ENCODE measurements at places on chromosomes 1 and 21.

GRCh38 chr1:232435729-232436128 is 194.2 kb downstream of the SIPA1L2 start:
- H3K4me1 ChIP-seq = peaks cover 12% of the 10 kb centered on the region
- no peak overlapping the region for H3K4me3 ChIP-seq
- DNase-seq = no peak
- H3K27ac ChIP-seq = no peak overlapping the region
- H3K36me3 ChIP-seq = peaks cover 6% of the 10 kb centered on the region

- peaks cover 2% of the 10 kb centered on the region for H3K4me1 ChIP-seq
- peaks cover 8% of the 10 kb centered on the region for H3K36me3 ChIP-seq
- H3K4me3 ChIP-seq = no peak overlapping the region
- DNase-seq = no peak
- H3K27me3 ChIP-seq = no peaks in the 10 kb centered on the region
These were observed 53.5 kb downstream of the MIGA1 start for GRCh38 chr1:77832901-77833300.

GRCh38 chr1:199784138-199784895 is 243.2 kb upstream of the NR5A2 start:
- H3K36me3 ChIP-seq = no peaks in the 10 kb centered on the region

DNA sequence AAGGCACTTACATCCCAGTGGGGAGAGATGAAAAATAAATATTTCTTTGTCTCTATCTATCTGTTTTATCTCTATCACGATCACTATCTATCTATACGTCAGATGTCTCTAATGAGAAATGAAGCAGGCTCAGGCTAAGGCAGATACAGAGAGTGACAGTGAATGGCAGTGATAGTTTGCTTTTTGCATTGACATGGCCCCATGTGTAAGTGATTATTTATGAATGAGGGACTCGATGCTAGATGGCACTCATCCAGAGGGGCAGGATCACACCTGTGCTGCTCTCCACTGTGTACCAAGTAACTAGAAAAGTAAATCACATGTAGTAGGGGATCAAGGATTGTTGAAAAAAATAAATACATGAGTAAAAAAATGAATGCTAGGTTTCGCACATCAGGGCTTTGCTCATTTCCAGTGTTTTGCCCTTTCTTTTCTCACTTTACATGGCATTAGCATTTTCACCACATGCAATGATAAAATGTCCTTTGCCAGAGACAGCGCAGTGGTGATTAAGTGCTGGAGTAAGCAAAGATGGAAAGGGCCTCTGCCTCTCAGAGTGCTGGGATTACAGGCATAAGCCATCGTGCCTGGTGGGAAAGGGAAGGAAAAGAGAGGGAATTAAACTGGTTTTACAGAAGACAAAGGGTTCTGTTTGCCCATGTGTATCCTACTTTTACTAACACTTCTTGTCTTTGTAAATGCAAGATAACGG is 16.5 kb downstream of the TBX19 start:
- H3K4me3 ChIP-seq = no peak overlapping the region
- H3K27ac ChIP-seq = no peak overlapping the region
- no peaks in the 10 kb centered on the region for H3K27me3 ChIP-seq
- no peak for DNase-seq

DNA sequence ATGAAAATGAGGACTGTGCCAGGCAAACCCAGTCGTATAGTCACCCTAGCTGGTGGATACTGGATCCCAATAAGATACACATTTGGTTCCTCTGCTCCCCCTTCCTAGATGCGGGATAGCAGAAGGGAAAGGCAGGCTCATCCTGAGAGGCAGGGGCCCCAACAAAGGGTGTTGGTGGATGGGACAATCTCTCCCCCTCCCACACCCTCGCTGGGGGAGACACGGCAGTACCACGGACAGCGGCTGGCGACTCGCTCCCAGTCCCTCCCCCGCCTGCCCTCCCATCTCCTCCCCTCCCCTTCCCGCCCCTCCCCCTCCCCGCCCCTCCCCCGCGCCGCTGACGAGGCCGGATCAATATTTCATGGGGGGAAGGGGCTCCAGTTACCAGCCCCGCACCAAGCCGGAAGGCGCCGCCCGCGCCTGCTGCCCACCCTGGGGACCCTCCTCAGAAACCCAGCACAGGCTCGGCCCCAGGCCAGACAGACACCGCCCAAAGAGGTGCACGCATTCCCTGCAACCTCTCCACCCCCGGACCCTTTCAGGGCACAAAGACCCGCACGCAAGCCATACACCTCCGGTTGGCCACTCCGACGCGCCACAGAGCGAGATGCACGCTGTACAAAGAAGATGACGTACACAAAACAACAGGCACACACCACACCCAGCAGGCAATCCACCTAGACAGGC is 11.5 kb downstream of the RIMS3 start:
- DNase-seq = no peak
- H3K4me1 ChIP-seq = peaks cover 3% of the 10 kb centered on the region
- peaks cover 9% of the 10 kb centered on the region for H3K27me3 ChIP-seq

DNA sequence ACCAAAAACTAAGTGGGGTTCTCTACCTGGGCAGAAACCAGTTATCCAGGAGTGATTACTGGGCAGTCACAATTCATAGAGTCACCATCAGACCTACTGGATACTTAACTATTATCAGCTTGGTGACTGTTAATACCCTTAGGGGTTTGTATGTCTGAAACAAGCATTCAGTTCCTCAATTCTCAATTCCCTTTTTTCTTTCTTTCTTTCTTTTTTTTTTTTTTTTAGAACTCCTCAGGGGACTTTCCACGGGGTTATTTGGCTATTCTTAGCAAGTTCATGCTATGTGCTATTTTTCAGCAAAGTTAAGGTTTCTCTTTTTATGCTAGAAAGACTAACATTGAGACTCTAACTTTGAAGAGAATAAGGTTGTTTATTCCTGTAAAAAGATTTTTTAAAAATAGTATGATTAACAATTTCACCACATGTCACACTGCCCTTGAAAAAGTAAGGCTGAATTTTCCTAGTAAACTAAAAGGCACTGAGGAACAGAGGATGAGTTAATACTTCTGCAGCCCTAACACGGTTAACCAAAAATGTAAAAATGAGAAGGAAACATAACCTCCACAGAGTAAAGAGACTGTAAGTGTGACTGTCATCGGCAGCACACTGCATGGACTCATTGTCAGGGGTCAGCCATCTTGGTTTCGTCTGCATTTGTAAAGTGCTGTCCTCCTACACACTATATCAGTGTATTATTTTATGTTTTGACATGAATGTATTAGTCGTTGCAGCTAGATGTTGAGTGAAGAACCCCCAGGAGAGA is 310.2 kb downstream of the NTNG1 start:
- peak overlapping the region; percentile 67 for H3K27ac ChIP-seq
- H3K4me3 ChIP-seq = peak overlapping the region; percentile 36
- no peak for DNase-seq
- peaks cover 1% of the 10 kb centered on the region for H3K27me3 ChIP-seq

GRCh38 chr1:229579059-229579673 is 20.7 kb upstream of the ABCB10 start:
- DNase-seq = no peak
- no peak overlapping the region for H3K27ac ChIP-seq
- peaks cover 4% of the 10 kb centered on the region for H3K27me3 ChIP-seq
- peaks cover 3% of the 10 kb centered on the region for H3K4me1 ChIP-seq
